Hindlimb muscle (tissue), 1 donor: ENCODE measurements at places on chromosomes 12 and 14. TPM values are rescaled to one million over a fixed set of nuclear protein-coding genes. Genes with fewer than 3 reads are reported as not detected.

OLR1 gene
- 2.3 TPM for polyA plus RNA-seq

TAS2R8 gene
- polyA plus RNA-seq: not detected

DNA sequence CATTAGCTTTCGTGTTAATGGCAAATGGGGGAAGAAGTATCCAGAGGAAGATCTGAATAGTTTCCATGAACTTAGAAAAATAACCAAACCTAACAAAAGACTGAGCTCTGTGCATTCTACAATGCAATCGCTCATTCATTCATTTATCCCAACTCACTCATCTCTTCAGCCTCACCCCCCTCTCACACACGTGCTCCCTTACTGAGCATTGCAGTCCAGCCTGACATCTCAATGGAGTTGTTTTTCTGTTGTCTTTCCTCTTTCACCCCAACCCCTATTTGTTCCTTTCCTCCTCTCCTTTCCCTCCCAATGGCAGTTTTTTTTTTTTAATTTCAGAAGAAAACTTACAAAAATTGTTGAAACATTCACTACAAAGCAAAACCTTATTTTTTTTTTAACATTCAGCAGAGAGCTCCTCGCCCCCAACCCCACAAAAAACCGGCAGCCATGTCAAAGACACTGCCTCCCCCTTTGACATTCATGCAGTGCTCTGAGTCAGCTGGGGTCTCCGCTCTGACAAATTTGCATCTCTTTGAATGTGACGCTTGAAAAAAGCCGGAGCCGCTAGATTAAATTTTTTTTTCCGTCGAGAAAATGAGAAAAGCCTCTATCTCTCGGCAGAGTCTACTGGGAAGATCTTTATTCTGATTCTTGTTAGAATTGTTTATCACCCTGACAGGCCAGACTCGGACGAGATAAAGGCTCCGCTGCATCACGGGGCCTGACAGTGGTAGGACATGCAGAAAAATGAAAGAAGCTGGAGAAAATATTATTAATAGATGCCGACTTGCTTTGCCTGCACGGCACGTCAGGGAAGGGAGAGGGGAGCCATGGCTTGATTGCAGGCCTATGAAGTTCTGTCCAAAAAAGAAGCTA is 775.6 kb downstream of the VRK1 start:
- DNase-seq: no peak

GRCh38 chr12:132259364-132259871 is 70.0 kb downstream of the GALNT9 start:
- no peak for DNase-seq
